ENCODE measurements at places on chromosomes 11 and 22. TPM values are rescaled to one million over a fixed set of nuclear protein-coding genes. Genes with fewer than 3 reads are reported as not detected.

Gene FAT3
- total RNA-seq: 1.7 TPM

DNA sequence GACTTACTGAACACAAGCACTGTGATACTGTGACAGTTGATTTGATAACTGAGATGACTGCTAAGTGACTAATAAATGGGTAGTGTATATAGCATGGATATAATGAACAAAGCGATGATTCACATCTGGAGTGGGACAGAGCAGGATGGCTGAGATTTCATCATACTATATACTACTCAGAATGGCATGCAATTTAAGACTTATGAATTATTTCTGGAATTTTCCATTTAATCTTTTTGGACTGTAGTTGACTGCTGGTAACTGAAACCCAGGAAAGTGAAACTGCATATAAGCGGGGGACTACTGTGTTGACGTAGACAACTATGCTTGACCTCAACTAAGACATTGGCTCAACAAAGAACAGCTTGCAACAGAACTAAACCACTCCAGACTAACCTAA is 20.0 kb upstream of the NUCB2 start:
- peaks cover 2% of the 10 kb centered on the region for H3K4me1 ChIP-seq
- H3K27me3 ChIP-seq: no peaks in the 10 kb centered on the region
- no peaks in the 10 kb centered on the region for H3K36me3 ChIP-seq
- DNase-seq: no peak

- no peaks in the 10 kb centered on the region for H3K36me3 ChIP-seq
- no peak for DNase-seq
- H3K27ac ChIP-seq: no peak overlapping the region
- no peaks in the 10 kb centered on the region for H3K27me3 ChIP-seq
- H3K4me1 ChIP-seq: peaks cover 10% of the 10 kb centered on the region
Observed at GRCh38 chr22:42964994-42965699, 49.8 kb downstream of the PACSIN2 start.

Gene TTC36
- total RNA-seq: 0.38 TPM

GRCh38 chr11:127269911-127270310 is 269.3 kb upstream of the KIRREL3 start:
- no peaks in the 10 kb centered on the region for H3K4me1 ChIP-seq
- no peaks in the 10 kb centered on the region for H3K36me3 ChIP-seq

Gene MUS81
- total RNA-seq: 42.8 TPM

- H3K36me3 ChIP-seq: no peaks in the 10 kb centered on the region
- H3K4me3 ChIP-seq: no peak overlapping the region
- DNase-seq: no peak
- H3K4me1 ChIP-seq: no peaks in the 10 kb centered on the region
- H3K27me3 ChIP-seq: no peaks in the 10 kb centered on the region
Observed at GRCh38 chr11:97225794-97226193, 836.0 kb downstream of the JRKL start.

DNA sequence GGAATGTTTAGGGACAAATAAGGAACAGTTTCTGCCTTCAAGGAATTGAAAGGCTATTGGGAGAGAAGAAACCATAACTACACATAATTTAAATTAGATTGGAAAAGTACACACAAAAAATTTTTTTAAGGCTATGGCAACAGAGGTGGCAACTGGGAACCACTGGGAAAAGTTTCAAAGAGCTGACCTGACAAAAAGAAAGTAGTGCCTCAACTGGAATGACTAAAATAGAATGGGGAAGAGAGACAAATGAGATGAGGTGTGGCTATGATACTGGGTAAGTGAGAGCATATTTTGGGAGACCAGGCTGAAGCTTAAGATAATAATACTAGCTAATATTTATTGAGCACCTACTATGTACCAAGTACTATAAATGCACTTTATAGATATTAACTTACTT is 2.9 kb upstream of the AKIP1 start:
- DNase-seq: no peak
- no peaks in the 10 kb centered on the region for H3K27me3 ChIP-seq
- H3K36me3 ChIP-seq: no peaks in the 10 kb centered on the region
- no peak overlapping the region for H3K4me3 ChIP-seq
- H3K4me1 ChIP-seq: peaks cover 2% of the 10 kb centered on the region

DNA sequence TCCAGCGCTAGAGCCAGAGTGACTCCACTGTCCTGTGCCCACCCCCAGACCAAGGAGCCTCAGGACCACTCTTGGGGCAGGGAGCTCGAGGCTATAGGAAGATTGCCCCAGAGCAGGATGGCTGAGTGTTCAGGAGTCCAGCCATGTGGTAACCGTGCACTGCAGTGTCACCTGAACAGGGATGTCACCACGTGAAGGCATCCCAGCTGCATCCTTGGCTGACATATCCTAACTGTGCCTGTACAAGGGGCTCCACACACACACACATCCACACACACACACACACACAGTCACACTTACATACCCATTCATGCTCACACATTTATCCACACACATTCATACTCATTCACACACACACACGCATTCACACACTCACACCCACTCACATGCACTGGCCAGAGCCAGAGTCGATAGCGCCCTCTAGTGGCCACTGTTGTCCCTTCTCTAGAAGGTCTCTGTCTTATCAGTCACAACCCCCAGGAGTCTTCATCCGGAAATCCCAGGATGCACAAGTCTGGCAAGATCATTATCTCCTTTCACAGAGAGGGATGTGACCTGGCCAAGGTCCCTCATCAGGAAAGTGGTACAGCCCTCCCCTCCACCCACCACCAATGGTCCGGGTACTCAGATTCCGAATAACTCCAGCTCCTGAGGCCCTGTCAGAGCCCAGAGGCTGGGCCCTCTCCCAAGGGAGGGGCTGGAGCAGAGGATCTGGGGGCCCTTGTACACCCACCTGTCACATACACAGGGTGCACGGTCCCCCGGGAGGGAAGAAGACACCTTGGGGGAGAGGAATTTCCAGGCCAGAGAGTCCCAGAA is 55.1 kb downstream of the IGLL5 start:
- no peaks in the 10 kb centered on the region for H3K27me3 ChIP-seq
- H3K4me1 ChIP-seq: no peaks in the 10 kb centered on the region
- no peaks in the 10 kb centered on the region for H3K36me3 ChIP-seq
- DNase-seq: peak; percentile 57

Gene APOL5
- not detected for total RNA-seq

Gene PRG3
- total RNA-seq: not detected

DNA sequence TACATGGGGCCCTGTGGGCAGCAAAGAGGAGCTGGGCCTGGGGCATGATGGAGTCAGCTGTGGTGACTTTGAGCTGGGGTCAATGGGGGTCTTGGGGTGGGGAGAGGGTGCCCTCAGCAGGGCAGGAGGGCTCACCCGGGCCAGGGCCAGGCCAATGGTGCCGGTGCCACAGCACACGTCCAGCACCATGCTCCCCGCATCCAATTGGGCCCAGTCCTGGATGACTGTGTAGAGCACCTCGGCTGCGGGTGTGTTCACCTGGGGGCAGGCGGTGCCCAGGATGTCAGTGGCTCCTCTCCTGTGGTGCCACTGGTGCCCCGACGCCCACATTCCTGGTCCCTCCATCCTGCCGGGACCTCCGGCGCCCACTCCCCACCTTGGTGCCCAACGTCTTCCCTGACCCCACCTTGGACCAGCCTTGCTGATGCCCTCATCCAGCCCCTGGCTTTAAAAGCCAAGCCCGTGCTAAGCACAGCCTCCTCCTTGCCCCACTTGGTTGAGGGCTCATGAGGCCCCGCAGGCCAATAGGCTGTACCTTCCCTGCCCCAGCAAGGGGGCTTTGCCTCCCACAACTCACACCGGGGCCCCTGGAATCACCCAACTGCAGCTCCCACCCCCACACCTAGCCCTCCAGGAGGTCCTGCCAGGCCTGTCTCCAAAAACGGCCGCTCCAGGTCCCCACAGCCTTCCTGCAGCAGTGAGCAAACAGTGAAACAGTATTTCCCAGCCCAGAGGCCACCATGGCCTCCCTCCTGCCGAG is 2.2 kb upstream of the RANBP1 start:
- peaks cover 4% of the 10 kb centered on the region for H3K36me3 ChIP-seq
- DNase-seq: no peak
- H3K27ac ChIP-seq: no peak overlapping the region
- no peaks in the 10 kb centered on the region for H3K27me3 ChIP-seq

GRCh38 chr11:2528301-2529050 is 83.7 kb downstream of the KCNQ1 start:
- H3K27me3 ChIP-seq: no peaks in the 10 kb centered on the region
- peak; percentile 6 for DNase-seq
- H3K4me3 ChIP-seq: no peak overlapping the region
- no peaks in the 10 kb centered on the region for H3K36me3 ChIP-seq

- H3K36me3 ChIP-seq: no peaks in the 10 kb centered on the region
- no peak for DNase-seq
- H3K4me1 ChIP-seq: peaks cover 1% of the 10 kb centered on the region
Observed at GRCh38 chr11:868394-868793, 25.7 kb downstream of the TSPAN4 start.

GRCh38 chr11:86799680-86800075 is 664 bp upstream of the PRSS23 start:
- peak; percentile 29 for DNase-seq
- H3K4me3 ChIP-seq: peak overlapping the region; percentile 76
- H3K4me1 ChIP-seq: peaks cover 4% of the 10 kb centered on the region
- H3K36me3 ChIP-seq: no peaks in the 10 kb centered on the region

DNA sequence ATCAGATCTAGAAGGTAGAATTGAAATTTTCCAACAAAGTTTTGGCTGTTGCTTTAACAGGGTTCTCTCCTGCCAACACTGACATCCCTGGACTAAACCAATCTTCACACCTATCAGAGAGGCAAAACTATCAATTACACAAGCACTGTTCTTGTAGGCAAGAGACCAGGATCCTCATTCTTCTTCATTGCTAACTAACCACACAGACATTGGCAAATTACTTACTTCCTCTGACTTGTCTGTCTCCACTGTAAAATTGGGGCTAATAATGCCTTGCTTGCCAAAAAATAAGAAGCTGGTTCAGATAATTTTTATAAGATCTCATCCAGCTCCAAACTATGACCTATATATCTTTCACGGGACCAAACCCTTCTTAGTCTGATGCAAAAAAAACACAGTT is 93.8 kb upstream of the DDI1 start:
- H3K4me1 ChIP-seq: peaks cover 6% of the 10 kb centered on the region
- no peaks in the 10 kb centered on the region for H3K27me3 ChIP-seq
- no peak for DNase-seq
- no peak overlapping the region for H3K27ac ChIP-seq
- no peak overlapping the region for H3K4me3 ChIP-seq

- H3K4me1 ChIP-seq: peaks cover 2% of the 10 kb centered on the region
- no peaks in the 10 kb centered on the region for H3K36me3 ChIP-seq
- DNase-seq: no peak
- no peak overlapping the region for H3K4me3 ChIP-seq
- H3K27me3 ChIP-seq: no peaks in the 10 kb centered on the region
Observed at GRCh38 chr11:112249871-112250610, 10.6 kb downstream of the PLET1 start.
